ENCODE measurements at places on chromosomes 2 and 18.

DNA sequence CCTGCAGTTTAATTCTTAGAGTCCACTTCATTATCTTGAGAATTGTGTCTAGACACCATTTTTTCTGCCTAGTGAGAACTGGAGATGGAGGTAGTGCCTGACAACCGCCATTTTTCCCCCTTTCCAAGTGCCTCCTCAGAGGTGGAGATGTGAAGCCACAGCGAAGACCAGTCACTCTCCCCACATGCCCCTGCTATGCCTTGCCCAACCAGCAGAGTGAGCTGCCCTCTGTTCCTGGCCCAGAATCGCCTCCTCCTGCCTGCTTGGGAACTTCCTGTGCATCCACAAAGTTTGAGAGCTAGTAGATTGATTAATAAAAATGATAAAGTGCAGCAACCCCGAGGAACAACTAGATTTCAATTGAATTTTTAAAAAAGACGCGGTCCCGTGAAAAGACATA lies 123.3 kb downstream of the CLIP4 start:
- no peak for DNase-seq

GRCh38 chr2:100104718-100105677 lies 37.4 kb downstream of the AFF3 start:
- no peak for DNase-seq

- DNase-seq: no peak
Observed at GRCh38 chr2:69505710-69506109, 68.5 kb upstream of the NFU1 start.

GRCh38 chr2:143717053-143717452 lies 587.8 kb downstream of the ARHGAP15 start:
- no peak for DNase-seq

DNA sequence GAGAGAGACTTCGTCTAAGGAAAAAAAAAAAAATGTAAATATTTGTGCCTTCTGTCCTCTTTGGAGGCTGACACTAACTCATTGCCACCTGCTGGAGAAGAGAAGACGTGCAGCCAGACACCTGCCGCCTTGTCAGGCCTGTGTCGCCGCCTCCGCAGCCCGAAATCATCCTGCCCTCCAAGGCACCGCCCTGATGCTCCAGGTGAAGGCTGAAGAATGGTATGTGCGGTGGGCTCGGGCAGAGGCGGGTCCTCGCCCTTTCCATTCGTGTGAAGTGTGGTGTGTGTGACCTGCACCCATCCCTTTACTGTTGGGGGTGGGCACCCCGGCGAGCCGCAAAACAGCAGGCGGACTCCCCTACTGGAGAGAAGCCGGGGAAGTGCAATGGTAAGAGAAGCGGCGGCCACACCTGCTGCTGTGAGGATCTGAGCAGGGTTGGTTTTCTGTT lies 60.4 kb downstream of the FAM161A start:
- DNase-seq: peak; percentile 58

DNA sequence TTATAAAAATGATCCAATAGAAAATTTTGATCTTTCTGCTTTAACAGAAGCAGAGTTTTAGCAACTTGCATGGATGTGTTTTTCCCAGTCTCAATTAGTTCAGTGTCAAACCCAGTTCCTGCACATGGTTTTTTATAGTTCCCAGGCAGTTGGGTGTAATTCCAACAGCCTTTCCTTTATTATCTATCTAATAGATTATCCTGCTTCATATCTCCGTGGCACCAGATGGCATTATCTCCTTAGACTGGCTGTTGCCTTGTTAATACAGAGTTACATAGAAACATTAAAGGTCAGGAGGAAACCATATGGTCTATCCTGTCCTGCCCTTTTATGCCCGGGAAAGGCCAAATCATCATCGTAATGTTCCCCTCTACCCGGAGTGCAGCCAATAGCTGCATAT lies 400.9 kb upstream of the SMIM21 start:
- no peak for DNase-seq

DNA sequence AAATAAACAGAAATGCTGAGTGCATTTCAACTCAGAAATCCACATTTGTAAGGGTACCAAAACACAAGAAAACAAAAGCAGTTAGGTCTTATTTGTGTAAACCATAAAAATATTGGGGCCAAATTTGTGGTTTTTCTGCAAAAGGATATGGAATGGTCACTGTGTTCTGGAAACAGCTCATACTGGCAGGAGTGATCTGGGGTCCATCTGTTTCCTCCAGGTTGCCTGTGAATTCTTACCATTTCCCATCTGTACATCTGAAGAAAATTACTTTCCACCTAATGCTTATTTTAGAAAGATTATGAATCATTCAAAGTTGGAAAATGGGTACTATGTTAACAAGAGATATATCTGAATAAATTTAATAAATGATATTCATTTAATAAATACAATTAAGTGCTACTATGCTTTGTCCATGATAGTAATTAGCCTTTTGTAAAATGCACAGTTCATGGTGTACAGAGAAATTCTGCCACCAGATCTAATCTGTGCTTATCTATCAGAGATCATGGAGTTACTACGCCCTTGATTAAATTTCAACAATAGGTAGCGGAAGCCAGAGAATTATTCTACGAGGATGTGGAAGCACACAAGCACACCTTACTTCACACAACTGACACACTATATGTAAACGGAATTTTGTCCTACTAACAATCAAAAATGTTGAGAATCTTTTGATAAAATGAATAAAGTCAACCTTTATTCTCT lies 10.9 kb downstream of the ALS2 start:
- DNase-seq: no peak

DNA sequence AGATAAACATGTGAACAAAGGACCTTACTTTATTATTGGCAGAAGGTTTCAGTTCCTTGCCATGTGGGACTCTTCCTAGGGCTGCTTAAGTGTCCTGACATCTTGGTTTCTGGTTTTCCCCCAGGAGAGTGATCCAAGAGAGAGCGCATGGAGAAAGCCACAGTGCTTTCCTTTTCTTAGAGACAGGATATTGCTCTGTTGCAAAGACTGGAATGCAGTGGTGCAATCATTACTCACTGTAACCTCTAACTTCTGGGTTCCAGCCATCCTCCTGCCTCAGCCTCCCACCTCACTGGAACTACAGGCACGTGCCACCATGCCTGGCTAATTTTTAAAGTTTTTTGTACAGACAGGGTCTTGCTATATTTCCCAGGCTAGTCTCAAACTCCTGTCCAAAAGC lies 38.1 kb upstream of the TCF7L1 start:
- no peak for DNase-seq

GRCh38 chr18:3481696-3482210 lies 31.8 kb downstream of the TGIF1 start:
- DNase-seq: no peak

DNA sequence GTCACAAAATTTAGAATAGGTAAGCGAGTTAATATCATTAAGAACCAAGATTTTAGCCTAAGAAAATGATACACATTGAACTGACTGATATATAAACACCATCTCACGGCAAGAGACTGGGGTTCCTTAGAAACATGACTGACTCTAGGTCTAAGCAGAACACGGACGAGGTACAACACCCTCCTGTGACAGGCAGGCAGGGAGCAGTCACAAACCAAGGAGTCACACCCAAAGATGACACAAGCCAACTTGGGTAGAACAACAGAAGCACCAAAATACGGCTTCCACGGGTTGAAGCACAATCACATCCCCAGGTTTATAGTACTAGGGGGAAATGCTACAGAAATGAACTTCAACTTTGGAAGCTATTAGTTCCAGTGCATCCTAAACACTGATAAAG lies 24.3 kb downstream of the HDLBP start:
- DNase-seq: no peak

DNA sequence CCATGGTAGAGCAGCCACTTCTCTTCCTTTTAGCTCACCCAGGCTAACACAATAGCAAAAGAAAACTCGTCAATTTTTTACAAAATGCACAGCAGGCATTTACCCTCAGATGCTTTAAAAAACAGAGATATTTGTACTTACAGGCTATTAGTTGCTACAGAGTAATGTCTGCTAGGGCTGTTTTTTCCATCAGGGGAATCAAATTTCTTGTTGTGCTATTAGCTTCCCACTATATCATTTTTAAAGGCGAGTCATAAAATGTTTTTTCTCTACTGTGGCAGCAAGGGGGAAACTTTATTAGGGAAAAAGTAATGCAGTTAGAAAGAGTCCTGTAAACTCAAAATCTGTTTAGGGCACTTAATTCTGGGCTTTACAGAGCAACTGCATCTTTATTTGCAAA lies 277.9 kb upstream of the THSD7B start:
- no peak for DNase-seq

DNA sequence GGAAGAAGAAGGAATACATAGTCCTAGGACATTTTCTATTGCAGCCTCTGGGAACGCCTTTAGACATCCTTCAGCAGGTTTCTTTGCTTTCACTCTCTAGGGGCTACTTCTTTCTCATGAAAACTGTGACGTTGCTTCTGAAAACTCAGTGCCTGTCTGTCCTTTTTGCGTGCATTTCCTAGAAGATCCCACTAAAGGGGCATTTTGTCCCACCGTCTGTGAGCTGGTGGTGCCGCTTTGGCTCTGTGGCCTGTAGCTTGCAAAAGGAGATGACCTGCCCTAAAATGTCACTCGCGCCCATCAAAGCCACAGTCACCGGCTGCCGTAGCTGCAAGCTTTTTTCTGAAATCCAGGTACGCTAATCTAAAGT lies 579 bp downstream of the STAT4 start:
- no peak for DNase-seq

All from stimulated activated CD4-positive, alpha-beta T cell treated with anti-CD3 and anti-CD28 coated beads, Interleukin-4, amount 100 ng/mL, for 48 hours (primary cell).